ENCODE measurements at places on chromosomes 16 and 17.

GRCh38 chr16:10218490-10219206, 36.4 kb upstream of the GRIN2A start:
- no peak for DNase-seq

GRCh38 chr16:50457423-50457822, 88.6 kb upstream of the BRD7 start:
- DNase-seq: no peak

- DNase-seq: peak; percentile 33
Observed at GRCh38 chr17:4509401-4509800, 10.7 kb downstream of the SPNS2 start.

GRCh38 chr16:11091021-11091785, 146.8 kb downstream of the CLEC16A start:
- no peak for DNase-seq

- peak; percentile 44 for DNase-seq
Observed at GRCh38 chr16:31427441-31428278, 500 bp downstream of the COX6A2 start.

DNA sequence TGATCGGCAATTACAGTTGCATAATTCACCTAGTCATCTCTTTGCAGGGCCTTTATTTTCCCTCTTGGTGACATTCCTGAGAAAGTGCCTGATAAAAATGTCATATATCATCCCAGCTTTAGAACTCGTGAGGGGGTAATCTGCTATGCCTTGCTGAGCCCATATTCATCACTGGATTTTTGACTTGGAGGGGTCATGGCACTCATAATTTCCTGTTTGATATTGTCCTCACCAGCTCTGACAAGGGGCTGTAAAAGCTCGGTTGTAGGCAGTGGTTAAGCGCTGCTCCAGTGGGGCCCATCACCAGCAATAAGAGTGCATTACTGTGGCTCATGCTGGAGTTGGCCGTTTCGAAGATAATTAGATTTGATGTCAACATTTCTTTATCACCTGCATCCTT, 227.3 kb downstream of the IRX3 start:
- no peak for DNase-seq

GRCh38 chr16:57310801-57311200, 26.3 kb upstream of the PLLP start:
- DNase-seq: no peak

- peak; percentile 83 for DNase-seq
Observed at GRCh38 chr16:89721546-89722391, 432 bp downstream of the ZNF276 start.

GRCh38 chr16:8806272-8806983, 8.8 kb downstream of the PMM2 start:
- no peak for DNase-seq

DNA sequence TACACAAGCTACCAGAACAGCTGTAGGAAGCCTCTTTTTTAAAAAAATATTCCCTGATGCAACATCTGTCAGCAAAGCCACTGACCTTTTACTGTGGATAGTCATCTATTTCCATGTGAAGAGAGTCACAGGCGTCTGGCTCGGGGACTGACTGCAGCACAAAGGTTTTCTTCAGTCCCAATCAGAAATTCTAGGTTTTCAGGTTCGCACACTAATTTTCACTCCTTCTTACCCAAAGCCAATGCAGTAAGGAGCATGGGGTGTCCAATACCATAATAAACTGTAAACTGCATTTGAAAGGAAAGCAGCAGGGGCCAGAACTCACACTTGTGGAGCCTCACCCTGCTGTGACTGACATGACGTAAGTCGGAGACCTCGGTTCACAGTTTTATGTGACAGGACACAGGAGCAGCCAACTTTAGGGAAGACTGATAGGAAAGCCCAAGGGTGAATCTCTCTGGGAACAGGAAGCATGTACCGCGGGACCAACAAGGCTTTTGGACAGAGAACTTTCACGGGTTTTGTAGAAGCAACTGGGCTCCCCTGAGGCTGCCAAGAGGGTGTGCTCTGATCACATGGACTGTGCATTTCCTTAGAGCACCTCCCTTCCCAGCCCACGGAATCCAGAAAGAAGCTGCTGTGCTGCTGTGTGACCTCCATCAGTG, 9.1 kb upstream of the TMEM100 start:
- no peak for DNase-seq

- no peak for DNase-seq
Observed at GRCh38 chr17:41284043-41284442, 8.5 kb downstream of the KRTAP9-7 start.

DNA sequence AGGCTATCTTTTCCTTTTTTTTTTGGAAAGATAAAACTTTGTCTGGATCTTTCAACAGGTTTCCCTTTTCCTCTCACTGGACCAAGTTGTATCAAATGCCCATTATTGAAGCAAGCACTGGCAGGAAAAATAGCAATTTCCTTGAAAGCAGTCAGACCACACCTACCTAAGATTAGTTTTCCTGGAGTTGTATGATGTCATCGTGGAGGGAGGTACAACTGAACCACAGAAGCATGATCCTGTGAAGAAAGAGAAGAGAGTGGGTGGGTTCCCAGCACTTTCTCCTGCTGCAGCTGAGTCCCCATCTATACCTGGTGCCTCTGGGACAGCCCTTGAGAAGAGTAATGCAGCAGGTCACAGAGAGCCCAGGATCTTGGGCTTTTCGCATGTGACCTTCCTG, 63.6 kb upstream of the ERCC4 start:
- no peak for DNase-seq

- DNase-seq: no peak
Observed at GRCh38 chr16:81106826-81107503, 10.8 kb upstream of the GCSH start.

DNA sequence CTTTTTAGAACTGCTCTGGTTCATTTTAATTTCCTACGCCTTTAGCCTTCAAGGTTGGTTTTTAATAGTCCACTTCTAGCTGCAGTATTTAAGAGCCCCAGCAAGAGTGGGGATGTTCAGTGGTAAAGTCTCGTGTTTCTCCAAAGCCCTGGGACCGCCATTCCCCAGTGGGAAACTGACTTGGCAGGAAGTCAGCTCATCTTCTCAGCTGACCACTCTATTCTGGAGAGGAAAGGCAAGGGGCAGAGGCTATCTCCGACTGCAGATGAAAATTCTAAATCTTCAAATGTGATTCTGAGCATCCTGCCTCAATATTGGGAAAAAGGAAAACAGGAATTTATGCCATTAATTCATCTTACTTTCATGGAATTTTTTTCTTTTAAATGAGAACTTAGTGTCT, 35.5 kb downstream of the HS3ST3B1 start:
- no peak for DNase-seq

DNA sequence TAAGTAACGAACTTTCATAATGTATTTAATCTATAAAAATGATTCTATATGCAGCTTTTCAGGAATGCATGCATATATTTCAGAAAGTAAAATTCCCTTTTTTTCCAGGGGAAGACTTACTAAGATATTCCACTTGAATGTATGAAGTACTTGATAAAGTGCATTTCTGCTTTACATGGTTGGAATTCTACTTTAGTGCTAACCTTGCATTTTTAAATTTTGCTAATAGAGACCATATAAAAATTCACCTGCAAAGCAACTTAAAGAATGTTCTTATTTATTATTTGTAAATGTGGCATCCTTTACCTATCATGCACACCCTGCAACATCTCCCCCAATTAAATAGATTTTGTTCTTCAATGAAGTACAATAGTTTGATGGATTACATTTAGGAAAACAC, 392.8 kb downstream of the KCNJ2 start:
- DNase-seq: no peak

GRCh38 chr16:54102888-54103866, 183.4 kb downstream of the IRX3 start:
- no peak for DNase-seq

- DNase-seq: no peak
Observed at GRCh38 chr16:68344252-68344651, 33.4 kb downstream of the PRMT7 start.

- no peak for DNase-seq
Observed at GRCh38 chr17:59851439-59852375, 41.0 kb downstream of the TUBD1 start.

DNA sequence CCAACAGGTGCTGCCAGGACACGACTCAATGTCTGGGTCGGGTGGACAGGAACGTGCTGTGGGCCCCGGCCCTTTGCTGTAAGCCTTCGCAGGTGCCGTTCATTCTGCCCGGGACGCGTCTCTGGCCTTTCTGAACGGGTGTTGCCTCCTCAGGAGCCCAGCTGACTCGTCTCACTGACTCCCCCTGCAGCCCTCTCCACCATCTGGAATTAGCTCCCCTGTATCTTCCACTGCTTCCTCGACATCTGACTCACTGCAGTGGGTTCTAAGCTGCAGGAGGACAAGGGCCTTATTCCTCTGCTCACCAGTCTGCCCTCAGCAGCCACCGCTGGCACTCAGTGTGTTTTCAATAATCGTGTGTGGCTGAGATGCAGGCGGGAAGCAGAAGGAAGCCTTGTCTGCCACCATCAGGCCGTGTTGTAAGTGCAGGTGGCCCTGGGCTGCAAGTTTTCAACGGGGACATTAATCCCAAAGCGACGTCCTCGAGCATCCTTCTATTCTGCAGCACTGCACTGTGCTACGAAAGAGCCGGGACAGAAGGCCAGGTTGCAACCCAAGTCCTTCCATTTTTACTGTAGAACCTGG, 256.2 kb downstream of the FOXL1 start:
- DNase-seq: no peak

GRCh38 chr17:74654742-74655141, 31.2 kb upstream of the CD300E start:
- DNase-seq: no peak

DNA sequence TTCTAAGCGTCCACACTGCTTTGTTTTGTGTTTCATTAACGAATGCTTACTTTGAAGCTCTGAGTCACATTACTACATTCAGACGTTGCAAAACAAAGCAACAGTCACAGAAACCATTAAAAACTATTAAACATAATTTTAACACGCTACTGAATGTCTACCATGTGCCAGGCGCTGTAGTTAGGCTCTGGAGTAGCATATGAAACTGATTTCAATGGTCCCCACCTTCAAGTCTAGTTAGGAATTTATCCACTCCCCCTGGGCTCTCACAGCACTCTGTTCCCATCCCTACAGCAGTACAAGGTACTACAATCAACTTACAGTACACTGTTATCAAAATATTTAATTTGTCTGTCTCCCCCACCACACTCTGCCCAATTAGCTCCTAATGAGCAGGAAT, 631 bp downstream of the UTP6 start:
- DNase-seq: no peak

DNA sequence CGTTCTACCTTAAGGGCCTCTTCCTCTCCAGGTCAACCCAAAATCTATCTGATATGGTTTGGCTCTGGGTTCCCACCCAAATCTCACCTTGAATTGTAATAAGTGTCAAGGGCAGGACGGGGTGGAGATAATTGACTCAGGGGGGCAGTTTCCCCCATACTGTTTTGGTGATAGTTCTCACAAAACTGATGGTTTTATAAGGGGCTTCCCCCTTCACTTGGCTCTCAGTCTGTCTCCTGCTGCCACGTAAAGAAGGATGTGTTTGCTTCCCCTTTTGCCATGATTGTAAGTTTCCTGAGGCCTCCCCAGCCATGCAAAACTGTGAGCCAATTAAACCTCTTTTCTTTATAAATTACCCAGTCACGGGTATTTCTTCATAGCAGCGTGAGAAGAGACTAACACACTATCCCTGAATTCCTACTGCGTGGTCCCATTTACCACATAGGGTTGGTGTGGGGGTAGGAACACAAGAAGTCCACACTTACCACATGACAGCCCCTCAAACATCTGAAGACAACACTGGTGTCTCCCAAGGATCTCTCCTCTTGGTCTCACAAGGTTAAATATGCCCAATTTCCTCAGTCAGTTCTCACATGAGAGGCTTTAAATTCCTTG, 8.2 kb downstream of the COTL1 start:
- DNase-seq: no peak

DNA sequence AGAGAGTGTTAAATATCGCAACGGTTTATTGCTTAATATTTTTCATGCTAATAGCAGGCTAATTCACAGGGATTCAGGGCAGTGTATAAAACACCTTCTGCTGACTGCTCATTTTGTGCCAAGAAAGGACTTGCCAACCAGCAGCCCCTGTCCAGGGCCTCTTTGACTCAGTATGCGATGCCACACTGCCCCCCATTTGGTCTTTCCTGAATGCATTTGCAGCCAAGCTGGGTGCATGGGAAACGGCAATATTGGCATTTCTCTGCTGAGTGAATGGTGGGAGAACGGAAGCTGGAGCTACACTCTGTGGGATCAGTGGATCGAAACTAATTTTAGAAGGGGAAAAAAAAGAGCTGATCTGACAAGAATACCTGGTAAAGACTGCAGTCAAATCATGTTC, 152.9 kb upstream of the C16orf82 start:
- no peak for DNase-seq

DNA sequence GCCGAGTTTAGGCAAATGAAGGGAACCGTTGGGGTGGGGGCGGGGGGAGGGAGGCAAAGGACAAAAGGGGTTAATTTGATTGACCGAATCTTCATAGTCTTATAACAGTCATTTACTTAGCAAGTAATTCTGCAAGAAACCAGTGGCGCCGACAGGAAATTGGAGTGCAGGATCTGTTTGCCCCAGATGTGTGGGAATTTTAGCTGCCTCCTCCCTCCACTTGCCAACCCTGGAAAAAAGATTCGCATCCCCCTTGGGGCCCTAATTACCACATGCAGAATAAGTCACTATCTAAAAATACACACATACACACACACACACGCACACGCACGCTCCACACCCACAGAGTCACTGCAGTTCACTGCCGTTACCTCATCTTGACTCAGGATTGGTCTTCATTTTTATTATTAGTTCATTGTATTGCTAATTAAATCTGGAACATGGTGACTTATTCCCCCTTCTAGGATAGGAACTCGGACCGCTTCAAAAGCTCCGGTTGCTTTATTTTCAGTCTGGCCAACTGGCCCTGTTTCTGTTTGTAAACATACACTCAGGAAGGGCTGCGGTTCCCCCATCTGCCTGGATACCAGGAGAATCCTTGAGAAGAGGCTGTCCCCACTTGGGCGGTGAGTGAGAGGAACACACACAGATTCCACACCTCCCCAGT, 241.6 kb upstream of the SALL1 start:
- no peak for DNase-seq

DNA sequence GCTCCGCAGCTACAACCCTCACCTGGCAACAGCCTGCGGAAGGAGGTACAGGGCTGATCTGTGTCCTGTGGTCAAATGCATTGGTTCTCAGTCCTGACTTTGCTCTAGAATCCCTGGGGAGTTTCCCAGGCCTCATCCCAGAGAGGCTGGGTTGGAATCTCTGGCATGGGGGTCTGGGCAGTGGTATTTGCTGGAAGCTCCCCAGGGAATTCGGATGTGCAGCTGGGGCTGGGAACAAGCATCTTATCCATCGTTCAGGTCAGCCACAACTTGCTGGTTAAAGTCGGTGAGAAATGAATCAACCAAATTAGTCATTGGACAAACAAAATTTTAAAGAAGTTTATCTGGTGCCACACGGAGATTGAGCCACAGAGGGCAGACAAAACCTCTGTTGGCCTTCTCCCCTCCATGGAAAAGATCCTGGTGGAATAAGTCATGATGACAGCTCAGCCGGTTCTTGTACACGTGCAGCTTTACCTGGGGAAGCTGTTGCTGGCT, 231.2 kb downstream of the FOXL1 start:
- DNase-seq: no peak

DNA sequence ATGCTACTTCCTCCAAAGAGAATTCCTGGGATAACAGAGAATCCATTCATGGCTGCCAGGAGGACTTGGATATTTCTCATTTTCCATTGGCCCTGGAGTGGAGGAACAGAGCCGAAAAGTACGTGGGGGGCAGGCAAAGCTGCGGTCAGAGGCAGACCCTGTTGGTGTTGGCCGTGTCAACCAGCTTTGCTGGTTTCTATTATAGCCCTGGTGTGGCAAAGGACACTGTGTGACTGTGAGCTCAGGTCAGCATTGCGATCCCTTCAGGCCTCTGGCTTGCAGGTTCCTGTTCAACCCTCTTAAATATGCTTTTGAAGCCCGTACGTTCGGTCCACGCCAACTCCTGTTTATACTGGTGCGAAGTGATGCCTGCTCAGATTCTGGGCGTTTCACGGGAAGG, 596.2 kb downstream of the MAF start:
- no peak for DNase-seq

Data from activated CD4-positive, alpha-beta T cell treated with anti-CD3 and anti-CD28 coated beads, Interleukin-2, amount 50 U/mL, for 48 hours (primary cell).